ENCODE measurements at places on chromosomes 11 and 22. TPM values are rescaled to one million over a fixed set of nuclear protein-coding genes. Genes with fewer than 3 reads are reported as not detected.
A peak's percentile ranks its signal among the peaks of the same experiment; 100 is the strongest.

DNA sequence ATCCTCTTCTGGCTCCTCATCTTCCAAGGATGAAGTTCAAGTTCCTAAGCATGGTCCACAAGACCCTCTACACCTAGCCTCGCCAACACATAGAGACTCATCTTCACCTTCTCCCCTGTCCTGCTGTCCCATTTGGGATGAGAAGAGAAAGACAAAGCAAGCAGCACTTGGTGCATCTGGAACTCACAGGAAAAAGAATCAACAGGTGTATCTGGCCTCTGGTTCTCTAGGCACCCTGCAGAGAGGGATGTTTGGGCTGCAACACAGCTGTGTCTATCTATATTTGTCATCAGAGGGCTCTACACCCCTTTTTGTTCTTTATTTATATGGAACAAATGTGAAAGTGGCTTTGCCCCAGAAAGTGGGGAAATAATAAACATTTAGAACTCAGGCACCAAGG, 82.1 kb upstream of the GALNT18 start:
- DNase-seq = no peak

- DNase-seq = peak; percentile 50
Measured at GRCh38 chr11:112453601-112454577, 193.2 kb upstream of the PLET1 start.

- no peak for DNase-seq
Measured at GRCh38 chr22:39134366-39135091, 18.0 kb downstream of the CBX7 start.

DNA sequence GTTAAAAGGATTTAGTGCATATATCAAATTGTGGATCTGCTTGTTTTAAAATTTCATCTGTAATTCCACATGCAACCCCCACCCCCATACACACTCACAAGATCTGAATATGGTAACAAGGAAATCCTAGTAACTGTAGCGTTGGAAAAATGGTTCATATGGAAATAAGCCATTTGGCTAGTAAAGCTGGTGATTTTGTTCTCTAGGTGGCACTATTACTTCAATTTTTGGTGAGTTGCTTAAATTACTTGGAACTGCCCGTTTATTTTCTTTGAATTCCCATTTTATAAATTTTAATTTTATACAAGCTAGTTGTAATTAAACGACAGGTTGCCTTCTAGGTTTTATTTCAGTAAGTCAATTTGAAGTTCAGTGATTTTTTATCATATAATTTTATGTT, 5.3 kb downstream of the BDNF start:
- no peak for DNase-seq

Gene SERPING1
- total RNA-seq = 49.8 TPM

Gene KRTAP5-9
- total RNA-seq = 0.27 TPM

GRCh38 chr11:97995874-97996273, 1024.9 kb upstream of the CNTN5 start:
- no peak for DNase-seq

Gene LDHAL6A
- total RNA-seq = 0.54 TPM

- DNase-seq = peak; percentile 52
Measured at GRCh38 chr11:133064152-133064877, 468.0 kb downstream of the OPCML start.

Gene PACSIN3
- total RNA-seq = 1.9 TPM

Gene PGR
- under 0.01 TPM for total RNA-seq

Gene RNF26
- 9.4 TPM for total RNA-seq

DNA sequence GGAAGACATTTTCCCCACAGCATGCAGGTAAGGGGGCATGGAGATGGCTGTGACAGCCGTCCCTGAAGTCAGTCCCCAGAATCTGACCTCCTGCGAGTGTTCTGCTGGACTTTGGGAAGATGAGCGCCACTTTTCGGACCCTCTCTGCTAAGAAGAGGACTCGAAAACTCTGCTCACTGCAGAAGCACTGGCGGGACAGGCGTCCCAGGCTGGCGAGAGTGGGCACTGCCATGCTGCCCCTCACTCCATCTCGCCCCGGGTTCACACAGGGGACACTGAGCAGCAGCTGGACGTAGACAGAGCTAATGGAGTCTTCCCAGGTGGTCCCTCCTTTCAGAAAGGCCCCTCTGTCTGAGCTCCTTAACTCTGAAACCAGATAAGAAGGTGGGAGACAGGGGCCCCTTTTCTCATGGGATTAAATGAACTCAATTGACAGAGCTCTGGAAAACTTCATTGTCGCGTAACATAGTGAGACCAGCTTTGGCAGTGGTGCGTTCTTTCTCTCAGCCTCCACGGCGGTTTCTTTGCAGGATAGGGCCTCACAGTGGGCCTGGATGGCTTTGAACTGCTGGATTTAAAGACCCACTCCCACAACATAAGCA, 4.8 kb downstream of the ADAMTS8 start:
- no peak for DNase-seq

DNA sequence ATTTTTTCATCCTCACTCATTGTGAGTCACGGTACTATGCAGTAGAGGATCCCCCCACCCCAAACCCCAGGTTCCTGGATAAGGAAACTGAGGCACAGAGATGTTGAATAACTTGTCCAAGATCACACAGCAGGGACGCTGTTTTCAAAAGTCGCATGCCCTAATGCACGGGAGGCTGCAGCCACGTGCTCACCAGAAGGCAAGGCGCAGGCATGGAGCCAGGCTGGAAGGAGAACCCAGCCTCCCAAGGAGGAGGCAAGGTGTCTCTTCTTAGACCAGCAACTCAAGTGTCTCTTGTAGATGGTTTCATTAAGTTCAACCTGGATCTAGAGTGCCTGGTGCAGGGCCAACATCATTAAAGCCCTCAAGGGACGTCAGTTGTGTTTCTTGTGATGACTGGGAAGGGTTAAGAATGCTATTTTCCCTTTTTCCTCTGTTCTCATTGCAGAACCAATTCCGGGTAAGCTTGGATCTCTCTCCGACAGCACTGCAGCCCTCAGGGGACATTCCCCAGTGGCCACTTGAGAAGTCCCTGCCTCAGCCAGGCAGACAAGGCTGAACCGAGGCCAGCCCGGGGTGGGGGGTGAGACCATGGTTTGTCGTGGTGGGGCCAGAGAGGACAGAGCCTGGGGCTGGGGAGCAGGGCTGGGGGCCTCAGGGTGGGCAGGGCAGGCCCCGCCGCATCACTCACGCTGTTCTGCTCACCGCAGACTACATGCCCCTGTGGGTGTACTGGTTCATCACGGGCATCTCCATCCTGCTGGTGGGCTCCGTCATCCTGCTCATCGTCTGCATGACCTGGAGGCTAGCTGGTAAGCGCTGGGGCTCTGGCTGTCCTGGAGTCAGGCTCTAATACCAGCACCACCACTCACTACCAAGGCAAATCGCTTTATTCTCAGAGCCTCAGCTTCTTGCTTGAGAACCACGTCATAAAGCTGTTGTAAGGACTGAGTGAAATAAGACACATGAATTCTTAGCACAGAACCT, 15.7 kb downstream of the TMEM121B start:
- DNase-seq = no peak

Gene MUC5AC
- under 0.01 TPM for total RNA-seq

DNA sequence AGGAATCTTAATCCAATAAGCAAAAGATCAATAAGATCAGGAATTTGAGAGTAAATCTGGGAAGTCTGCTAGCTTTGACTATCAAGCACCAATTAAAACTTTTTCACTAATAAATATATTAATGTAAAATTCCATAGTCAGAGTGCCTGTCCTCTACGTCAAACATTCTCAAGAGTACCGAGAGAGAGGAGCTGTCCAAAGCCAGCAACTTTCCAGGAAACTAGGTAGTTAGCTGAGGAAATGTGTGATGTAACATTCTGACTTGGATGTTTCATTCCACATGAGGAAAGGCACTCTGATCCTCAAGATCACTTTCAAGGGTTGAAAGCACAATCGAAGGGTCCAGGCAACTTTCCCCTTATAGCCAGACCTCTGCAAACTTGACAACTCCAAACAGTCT, 113.2 kb downstream of the STK33 start:
- no peak for DNase-seq

DNA sequence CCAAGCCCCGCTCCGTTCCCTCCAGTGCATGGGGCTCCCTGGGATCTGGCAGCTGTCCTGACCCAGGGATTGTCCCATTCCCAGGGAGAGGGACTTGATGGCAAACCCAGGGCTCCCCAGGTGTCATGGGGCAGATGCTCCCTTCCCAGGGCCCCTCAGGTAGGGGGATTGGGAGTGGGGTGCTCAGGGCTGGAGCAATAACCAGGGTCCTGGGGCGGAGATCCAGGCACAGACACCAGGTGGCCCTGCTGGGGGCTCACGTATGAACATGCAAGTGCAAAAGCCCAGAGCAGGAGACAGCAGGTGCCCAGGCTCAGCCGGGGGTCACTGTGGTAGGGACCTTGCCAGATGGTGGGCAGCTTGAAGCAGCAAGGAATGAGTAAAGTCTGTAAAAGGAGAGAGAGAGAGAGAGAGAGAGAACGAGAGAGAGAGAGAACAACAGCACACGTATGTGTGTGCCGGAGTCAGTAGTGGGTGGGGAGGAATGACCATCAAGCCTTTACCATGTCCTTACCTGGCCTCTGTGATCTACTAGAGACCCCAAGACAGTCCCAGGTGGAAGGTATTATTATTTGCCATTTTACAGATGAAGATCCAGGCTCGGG, 19.3 kb upstream of the MPPED1 start:
- DNase-seq = no peak

DNA sequence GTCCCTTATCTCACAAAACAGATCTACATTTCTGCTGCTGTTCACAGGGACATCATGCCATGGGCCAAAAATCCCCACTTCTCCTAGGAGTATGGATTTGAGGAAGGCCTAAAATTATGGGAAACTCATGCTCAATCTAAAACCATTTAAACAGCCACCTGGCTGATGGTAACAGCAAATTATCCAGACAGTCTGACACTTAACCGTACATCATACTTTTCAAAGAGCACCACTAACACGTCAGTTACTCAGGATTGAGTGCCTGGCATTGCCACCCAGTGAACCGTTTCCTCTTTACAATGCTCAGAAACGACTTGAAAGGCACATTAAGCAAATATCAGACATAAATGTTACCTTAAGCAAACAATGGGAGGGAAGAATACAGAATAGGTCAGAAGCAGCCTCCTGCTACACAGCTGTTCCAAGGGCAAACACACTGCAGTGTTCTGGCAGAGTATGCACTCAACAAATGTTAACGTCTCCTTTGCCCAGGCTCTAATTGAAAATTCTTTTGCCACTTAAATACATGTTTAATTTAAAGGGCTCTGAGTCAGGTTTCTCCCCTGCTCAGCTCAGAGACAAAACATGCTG, 18.8 kb upstream of the SLC36A4 start:
- DNase-seq = no peak

DNA sequence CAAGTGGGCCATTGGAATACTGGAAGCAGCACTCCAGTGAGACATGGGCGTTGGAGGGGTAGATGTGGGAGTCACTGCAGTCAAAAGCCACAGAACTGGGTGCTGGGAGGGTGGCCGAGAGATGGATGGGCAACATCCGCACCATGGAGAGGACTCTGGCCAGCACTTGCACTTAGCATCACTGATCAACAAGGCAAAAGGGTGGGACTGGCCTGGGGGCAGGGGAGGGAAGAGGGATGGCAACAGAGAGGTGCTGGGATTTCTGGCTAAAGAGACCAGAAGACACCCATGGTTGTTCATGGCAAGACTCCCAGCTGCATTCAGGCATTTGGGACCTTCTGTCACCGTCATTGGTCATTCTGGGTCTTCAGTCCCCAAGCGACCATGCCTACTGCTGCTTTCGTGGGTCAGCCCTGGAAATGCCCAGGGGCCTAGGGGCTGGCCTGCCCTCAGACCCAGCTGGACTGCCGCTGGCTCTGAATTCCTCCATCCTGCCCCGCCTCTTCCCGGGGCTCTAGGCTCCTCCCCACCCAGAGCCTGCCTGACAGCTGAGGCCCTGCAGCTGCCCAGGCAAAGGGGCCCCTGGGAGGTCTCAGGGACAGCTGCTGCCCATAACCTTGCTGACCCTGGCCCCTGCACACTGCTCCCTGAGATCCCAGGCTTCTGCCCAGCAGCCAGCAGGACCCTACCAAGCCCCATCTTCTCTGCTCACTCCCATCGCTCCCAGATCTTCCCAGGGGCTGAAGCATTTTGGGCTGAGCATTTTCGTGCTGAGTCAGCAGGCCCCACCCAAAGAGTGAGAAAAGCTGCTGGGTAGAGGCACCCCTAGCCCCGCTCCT, 13.0 kb upstream of the CDC42EP2 start:
- DNase-seq = no peak

DNA sequence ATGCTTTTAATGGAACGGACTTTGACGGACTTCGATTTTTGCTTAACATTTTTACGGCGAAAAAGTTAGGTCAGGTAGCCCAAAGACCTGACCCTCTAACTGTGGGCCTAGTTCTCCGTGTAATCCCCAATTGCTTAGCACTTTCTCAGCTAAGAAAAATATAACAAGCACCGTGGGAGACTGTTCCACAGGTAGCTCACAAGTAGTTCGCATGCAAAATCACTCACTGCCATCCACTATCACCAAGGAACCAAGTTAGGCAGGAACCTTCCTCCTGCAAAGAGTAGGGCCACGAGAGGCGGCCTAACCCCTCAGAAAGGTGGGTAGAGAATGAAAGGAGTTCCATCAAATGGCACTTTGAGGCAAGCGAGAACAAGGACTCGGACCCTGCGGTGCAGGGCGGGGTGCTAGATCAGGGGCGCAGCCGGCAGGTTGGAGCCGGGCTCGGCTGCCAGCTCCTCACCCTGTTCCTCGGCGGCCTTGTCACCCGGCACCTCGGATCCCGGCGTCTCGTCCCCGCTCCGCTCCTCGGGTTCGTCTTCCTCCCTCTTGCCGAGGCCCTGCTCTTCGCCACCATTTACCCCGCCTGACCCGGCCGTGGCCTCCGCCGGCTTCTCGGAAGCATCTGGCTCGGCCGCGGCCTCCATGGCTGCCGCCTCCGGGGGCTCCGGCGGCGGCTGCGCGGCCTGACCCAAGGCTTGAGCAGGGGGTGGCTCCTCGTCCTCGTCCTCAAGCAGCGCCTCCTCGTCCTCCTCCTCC, 922 bp downstream of the HNRNPUL2 start:
- DNase-seq = no peak

DNA sequence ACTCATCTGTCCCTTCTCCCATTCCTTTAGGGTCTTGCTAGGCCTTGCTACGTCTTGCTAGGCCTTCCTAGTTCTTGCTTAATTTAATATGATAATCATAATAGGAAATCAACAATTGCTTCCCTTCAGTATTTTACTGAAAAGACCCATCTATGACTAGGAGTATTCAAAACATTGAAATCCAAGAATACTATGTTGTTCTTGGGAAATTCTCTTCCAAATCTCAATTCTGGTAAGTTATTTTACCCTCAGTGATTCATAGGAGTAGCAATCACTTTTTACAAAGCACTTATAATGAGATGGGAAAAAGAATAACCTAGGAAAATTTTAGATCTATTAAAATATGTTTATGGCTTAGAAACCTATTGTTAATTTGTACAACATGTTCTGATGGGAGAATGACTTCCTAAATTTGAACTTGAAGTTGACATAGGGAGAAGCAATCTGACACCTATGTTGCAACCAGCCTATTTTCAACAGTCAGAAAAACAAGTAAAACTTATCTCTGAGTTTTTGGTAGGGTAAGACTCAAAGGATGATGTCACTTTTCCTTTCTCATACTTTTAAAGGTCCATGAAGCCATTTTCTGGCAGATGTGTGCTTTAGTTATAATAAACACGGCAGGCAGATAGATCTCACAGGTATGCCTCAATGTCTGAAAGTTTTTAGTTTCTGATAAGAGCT, 29.5 kb upstream of the HIPK3 start:
- DNase-seq = no peak

Gene NLRP6
- total RNA-seq = 0.54 TPM

Gene TRPM5
- not detected for total RNA-seq

- DNase-seq = no peak
Measured at GRCh38 chr11:110566577-110566976, 136.8 kb downstream of the FDX1 start.
